ENCODE measurements at places on chromosomes 7 and 10.

GRCh38 chr10:131144711-131145375, 166.7 kb downstream of the TCERG1L start:
- DNase-seq = no peak

DNA sequence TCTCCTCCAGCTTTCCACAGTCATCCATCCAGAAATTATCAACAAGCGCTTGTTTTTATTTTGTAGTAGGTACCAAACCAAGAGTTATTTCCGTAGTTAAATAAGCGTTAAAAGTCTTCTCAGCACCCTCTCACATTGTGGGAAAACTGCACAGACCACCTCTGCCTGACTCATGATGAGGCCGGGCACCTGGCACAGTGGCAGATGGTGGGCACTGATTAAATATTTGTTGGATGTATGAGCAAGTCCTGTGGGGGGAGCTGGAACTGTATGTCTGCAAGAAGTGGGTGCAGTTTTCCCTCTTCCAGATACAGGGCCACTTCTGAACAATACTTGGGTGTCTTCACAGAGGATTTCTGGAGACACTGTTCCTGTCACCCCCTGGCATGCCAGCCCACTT, 5.3 kb upstream of the REPIN1 start:
- no peak for DNase-seq

GRCh38 chr10:47380341-47381102, 3.6 kb downstream of the ZNF488 start:
- DNase-seq = no peak

GRCh38 chr7:27196287-27196767, 3.6 kb downstream of the HOXA13 start:
- DNase-seq = peak; percentile 74

- no peak for DNase-seq
Observed at GRCh38 chr7:95501261-95501832, 15.6 kb downstream of the ASB4 start.

GRCh38 chr7:134351424-134351823, 34.7 kb upstream of the SLC35B4 start:
- no peak for DNase-seq

DNA sequence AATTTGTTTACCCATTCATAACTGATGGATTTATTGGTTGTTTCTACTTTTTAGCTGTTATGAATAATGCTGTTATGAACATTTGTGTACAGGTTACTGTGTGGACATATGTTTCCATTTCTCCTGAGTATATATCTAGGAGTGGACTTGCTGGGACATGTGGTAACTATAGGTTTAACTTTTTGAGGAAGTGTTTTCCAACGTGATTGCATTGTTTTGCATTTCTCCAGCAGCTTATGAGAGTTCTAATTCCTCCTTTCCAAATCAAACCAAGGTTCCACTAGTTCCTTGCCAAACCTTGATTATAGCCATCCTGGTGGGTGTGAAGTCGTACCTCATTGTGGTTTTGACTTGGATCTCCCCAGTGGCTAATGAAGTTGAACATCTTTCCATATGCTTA, 2.6 kb upstream of the PRF1 start:
- no peak for DNase-seq

GRCh38 chr10:326894-327635, 191.8 kb downstream of the ZMYND11 start:
- no peak for DNase-seq

DNA sequence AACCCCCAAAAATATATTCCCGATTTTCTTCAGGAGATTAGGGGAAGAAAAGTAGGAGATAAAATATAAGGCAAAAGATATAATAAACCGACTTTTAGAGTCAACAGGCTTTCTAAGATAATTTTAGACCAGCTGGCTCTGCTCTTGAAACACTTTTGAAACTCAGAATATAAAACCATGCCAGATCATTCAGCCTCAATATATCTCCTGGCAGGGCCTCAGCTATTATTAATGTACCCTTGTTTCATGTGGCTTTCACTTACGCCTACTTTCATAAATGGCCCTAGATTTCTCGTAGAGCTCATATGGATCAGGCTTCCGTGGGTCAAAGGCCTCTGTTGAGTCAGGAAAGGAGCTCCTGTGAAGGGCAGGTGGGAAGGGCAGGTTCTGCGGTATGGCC, 396.0 kb downstream of the PHTF2 start:
- no peak for DNase-seq

DNA sequence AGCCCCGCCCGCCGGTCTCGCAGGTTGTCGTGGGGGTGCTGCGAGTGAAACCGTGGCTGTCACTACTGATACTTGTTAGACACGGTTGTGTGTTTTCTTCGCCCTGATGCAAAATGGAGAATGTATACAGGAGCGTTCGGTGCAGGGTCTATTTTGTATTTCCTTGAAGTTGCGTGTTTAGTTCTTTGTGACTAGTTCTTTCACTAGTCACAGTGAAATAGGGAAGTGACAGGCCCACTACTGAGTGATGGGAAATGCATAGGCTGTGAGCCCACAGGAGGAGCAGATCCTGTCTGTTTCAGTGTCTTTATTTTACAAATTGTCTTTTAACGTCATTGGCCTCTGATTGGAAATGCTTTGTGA, 675 bp downstream of the ABRAXAS2 start:
- DNase-seq = no peak

DNA sequence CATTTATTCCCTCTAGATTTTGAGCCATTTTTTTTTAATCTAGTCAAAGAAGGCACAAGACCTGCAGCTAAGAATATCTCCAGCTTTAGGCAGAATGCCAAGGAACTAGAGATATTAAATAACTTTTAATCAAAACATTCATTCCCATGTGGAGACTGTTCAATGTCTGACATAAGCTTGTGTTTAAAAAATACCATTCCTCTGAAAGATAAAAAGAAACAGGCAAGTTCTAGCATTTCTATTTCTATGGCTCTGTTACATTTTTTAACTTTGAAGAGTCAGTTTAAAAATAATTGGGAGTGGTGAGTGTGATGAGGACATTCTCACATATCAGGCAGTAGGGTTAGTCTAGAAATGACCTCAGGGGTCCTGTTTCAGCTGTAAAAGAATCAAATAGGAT, 48.0 kb downstream of the RHOBTB1 start:
- no peak for DNase-seq

DNA sequence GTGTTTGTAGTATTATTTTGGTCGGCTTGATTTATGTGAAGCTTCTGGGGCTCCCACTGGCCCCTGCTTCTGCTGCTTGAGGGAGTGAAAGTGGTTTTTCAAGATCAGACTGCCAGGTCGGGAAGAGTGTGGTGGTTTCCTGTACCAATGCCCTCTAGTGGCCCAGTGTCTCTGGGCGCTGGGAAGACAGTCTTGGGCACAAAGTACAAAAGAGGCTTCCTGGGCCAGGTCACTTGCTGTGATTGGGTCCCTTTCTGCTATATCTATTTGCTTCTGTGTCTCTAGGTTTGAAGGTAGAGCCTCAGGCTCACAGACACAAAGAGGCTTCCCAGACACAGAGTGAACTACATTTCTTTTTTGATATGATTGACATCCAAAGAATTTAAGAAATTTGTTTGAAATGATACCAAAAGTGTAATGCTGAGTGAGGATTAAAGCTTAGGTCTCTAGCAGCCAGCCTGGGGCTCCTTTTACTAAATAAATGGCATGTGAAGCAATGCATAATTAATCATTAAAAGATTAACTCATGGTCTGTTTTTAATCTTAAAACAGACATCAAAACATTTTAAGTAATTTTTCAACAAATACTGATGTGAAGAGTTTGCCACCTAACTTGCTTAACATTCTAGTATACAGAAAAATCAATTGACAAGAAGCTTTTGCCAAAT, 36.3 kb downstream of the ABCB1 start:
- DNase-seq = peak; percentile 1

GRCh38 chr10:6757158-6757557, 177.1 kb upstream of the PRKCQ start:
- DNase-seq = no peak

GRCh38 chr7:35485436-35485835, 209.5 kb downstream of the HERPUD2 start:
- DNase-seq = no peak

GRCh38 chr7:41010967-41011366, 691.9 kb downstream of the INHBA start:
- no peak for DNase-seq

DNA sequence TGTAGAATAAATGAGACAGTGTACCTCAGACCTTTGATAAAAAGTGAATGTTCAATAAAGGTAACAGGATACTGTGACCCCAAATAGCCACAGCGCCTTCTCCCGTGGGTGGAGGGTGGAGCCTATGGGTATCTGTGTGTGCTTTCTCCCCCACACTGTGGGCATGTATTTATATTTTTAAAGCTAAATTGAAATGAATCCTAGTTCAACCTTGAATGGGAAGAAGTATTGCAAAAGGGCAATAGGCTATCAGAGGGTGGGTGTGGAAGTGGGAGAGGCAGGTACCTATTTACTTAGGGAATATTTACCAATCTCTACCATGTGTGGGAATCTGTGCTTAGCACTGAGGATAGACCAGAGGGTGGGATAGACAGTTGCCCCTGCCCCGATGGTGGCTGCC, 68.9 kb downstream of the PFKFB3 start:
- no peak for DNase-seq

GRCh38 chr10:103897241-103897774, 20.7 kb downstream of the STN1 start:
- DNase-seq = no peak

DNA sequence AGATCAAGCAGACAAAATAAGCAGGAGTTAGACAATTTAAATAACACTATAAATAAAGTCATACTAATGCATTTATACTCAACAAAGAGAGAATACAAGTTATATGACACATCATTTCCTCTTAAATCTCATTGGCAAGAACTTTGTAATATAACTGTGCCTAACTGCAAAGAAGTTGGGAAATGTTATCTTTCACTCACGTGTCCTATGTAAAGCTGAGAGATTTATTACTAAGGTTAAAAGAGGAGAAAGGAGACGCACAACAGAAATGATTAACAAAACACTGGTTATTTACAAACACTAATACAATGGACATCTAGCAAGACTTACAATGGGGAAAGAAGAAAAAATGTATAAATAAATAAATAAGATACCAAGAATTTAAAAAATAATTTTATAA, 12.7 kb upstream of the TMEM273 start:
- DNase-seq = no peak

GRCh38 chr10:131701131-131701947, 199.5 kb upstream of the PPP2R2D start:
- no peak for DNase-seq

DNA sequence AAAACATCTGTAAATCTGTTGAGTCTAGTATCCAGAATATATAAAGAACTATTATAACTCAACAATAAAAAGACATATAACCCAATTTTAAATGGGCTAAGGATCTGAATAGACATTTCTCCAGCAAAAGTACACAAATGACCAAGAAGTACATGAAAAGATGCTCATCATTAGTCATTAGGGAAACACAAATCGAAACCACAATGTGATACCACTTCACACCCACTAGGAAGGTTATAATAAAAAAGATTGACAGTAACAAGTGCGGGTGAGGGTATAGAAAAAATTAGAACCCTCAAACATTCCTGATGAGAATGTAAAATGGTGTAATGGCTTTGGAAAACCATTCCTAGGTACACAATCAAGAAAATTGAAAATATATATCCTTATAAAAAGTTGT, 4.1 kb downstream of the XPNPEP1 start:
- DNase-seq = no peak

DNA sequence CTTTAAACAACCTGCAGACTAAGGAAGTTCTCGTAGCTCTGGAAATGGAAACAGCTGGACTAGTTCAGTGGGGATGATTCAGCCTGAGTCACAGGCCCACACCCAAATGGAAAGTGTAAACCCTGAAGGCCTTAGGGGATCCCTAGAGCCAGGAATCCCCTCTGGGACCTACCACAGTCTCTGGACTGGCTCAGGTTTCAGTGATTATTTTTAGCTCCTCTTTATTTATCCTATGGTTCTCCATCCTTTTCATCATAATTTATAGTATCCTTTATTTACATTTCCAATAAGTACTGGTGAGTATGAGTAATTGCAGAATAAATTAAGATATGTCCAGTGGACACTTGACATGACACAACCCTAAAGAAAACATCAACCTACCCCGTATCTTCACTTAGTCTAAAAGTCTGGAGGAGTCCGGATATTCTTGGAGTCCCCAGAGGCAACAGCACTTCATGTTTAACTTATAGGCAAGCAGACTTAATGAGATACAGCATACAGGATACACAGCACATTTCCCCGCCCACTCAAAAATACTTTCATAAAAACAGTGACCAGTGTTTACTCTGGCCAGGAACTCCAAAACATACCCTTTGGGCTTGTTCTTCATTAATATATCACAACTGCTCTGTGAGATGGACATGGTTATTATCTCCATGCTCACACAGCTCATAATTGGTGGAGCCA, 28.4 kb upstream of the SEMA3E start:
- DNase-seq = no peak

DNA sequence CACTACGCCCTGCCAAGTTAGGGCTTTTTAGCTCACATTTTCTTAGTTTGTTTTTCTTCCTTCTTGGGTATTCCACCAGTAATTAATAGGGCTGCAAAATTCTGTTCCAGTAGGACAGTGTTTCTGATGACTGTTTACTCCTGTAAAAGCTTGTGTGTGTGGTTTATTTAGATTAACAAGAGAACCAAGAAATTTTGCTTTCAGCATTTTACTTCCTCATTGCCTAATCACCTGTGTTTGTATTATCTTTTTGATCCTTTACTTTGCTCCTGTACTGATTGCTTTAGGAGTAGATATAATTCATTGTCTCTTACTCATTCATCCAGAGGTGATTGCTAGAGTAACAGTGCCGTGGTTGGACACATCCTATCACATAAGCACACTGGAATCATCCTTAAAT, 27.7 kb downstream of the TDRD1 start:
- no peak for DNase-seq

DNA sequence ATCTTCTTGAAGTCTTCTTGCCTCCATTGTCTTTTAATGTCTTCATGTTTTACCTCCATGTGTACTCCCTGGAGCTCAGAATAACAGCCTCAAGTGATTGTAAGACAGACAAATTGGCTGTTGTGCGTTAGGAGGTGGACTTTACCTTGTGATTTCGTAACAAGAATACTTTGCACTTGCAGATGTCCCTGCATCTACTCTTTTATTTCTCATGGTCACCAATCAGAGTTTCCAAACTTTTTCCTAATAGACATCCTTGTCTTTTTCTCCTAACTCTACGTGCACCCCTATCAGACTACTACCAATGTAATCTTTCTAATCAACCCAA, 172.3 kb downstream of the NRP1 start:
- DNase-seq = no peak

DNA sequence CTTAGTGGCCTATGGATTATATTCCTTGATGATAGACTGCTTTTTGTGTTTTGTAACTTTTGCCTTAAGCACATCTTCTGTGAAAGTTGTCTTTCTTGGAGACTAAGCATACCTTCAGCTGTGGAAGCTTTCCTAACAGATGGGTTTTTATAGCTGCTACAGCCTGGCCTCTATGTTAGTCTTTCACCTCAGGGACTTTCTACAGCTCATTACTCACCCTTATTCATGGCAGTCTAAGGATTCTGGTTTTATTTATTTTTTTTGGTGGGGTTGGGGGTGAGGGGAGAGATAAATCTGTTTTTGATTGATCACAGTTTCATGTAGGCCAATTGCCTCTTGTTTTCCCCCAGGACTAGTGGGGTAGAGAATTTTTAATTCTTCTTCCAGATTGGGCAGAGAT, 219.9 kb downstream of the DKK1 start:
- no peak for DNase-seq

- no peak for DNase-seq
Observed at GRCh38 chr10:1120801-1121211, 64.6 kb downstream of the WDR37 start.
